ENCODE measurements at places on chromosomes 12 and 14. TPM values are rescaled to one million over a fixed set of nuclear protein-coding genes. Genes with fewer than 3 reads are reported as not detected.

Gene COX8C
- not detected for total RNA-seq

Gene TAS2R14
- total RNA-seq = 2.4 TPM

GRCh38 chr14:55265197-55265596 is 6.0 kb upstream of the FBXO34 start:
- DNase-seq = no peak

DNA sequence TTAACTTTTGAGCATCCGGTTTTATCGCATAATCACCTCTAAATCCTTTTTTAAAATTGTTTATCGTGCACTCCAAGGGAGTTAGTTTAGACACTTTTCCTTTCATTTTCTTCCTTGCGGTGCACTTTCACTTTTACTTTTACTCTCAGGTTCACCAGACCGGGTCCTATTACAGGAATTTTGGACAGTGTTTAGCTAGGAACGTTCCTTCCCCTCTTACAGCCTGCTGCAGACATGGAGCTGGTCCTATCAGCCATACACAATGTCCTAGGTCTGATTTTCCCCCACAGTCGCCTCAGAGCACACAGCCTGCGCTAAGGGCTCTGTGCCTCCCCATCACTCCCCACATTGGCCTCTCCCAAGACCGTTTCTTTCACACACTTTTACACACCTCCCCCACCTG is 103.9 kb downstream of the ALG10 start:
- no peak for DNase-seq

Measured in mesenteric fat pad (tissue), 1 donor.